ENCODE measurements at places on chromosomes 7 and 10.
A peak's percentile ranks its signal among the peaks of the same experiment; 100 is the strongest.

DNA sequence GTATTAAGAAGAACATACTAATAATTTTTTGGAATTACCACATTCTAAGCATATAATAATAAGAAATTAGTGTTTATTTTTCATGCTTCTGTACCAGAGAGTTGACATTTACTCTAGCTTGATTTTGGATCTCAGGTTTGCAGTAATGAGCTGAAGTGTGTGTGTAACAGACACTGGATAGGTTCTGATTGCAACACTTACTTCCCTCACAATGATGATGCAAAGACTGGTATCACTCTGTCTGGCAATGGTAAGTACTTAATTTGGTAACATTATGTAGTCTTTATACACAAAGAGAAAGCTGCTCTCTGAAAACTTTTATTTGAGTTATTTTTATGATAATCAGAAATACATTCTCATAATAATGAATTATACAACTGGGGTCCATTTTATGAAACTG lies 54.1 kb downstream of the SRI start:
- no peak for DNase-seq

- no peak for DNase-seq
These were observed 434.3 kb upstream of the SEMA3D start for GRCh38 chr7:85620936-85621685.

DNA sequence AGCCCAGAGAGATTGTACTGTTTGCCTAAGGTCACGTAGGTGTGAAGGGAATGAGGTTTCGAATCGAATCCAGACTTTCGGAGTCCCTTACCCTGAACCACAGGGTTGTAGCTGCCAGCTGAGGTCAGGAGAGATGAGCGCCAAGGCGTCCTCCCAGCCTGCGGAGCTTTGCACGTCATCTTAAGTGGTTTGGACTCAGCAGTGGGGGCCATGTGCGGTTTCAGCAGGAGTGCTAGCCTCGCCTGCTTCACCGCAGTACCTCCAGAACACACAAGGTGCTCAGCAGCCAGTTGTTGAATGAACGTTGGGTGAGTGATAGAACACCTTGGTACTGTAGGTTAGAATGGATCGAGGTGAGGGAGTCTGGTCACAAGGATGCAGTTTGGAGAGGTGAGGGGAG lies 74.9 kb upstream of the PPIF start:
- DNase-seq: no peak

DNA sequence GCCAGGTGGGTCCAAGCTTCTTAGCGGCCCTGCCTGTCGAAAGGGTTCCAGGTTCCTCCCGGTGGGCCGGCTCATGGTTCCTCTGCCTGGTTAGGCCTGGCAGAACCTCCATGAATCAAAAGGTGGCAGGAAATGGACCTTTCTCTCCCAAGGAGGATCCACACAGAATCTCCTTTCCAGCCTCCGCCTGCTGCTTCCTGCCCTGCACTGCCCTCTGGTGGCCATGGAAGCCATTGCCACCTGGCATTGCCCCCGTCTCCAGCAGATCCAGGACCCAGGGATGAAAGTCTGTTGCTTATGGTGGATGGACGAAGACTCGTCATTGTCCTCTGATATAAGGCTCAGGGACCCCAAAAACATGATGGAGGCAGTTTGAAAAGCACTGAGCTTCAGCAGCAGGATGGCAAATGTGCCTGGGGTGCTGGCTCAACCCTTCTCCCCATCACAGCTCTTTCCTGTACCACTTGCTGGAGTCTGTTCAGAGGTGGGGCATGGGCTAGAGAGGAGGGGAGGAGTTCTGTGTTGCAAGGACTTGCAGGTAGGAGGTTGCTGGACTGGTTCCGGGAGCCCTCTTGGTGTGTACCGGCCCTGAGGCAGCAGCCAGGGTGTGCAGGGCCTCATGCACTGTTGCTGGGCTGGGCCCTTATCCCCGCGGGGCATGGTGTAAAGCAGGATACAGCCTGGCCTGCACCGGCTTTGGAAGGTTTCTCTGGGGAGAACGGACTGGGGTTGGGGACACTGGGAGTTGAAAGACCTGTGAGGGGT lies 11.3 kb upstream of the INMT start:
- peak; percentile 79 for DNase-seq

- DNase-seq: peak; percentile 67
These were observed 45.0 kb downstream of the TNS3 start for GRCh38 chr7:47536661-47537611.

- no peak for DNase-seq
These were observed 19.5 kb downstream of the TAX1BP1 start for GRCh38 chr7:27759491-27759890.

DNA sequence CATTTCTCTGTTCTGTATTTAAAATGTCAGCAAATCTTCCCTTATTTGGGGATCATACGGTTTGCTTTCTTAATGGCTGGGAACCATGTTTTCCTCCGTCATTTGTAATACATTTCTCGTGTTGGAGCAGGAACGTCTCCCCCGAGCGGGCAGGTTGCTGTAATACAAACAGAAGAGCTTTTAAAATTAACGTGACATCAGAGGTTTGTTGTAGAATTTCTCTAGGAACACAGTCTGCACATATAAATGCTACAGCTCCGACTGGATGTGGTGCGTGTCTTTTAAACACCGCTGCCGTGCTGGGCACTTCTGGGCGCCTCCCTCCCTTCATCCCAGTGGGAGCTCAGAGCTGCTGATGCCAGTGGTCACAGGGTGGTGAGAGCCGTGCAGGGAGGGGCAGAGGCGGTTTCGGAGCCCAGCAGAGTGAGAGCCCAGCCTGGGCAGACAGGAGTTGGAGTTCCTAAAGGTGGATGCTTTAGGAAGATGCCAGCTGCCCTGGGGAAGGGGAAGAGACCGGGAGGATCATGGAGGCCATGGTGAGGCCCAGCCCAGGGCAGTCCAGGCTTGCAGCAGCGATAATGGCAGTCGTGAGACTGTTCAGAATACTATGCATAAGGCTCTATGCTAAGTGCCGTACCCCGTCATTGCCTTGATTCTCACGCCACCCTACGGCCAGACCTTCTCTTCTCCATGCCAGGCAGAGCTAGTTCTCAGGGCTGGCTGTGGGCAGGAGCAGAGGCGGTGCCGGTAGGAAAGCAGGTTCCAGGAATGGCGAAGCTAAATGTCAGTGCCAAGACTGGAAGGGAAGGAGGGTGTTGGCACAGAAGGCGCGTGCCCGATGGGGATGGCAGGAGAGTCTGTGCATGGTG lies 96.2 kb downstream of the GLRX3 start:
- peak; percentile 18 for DNase-seq

- no peak for DNase-seq
These were observed 124.0 kb downstream of the CNNM2 start for GRCh38 chr10:103042129-103042528.

GRCh38 chr7:121633186-121633585 lies 237.1 kb upstream of the FAM3C start:
- DNase-seq: no peak

GRCh38 chr7:94933256-94933990 lies 26.0 kb downstream of the PPP1R9A start:
- DNase-seq: no peak

GRCh38 chr7:141590666-141591065 lies 39.5 kb downstream of the AGK start:
- DNase-seq: no peak

- DNase-seq: no peak
These were observed 29.0 kb upstream of the IL6 start for GRCh38 chr7:22697876-22698606.

DNA sequence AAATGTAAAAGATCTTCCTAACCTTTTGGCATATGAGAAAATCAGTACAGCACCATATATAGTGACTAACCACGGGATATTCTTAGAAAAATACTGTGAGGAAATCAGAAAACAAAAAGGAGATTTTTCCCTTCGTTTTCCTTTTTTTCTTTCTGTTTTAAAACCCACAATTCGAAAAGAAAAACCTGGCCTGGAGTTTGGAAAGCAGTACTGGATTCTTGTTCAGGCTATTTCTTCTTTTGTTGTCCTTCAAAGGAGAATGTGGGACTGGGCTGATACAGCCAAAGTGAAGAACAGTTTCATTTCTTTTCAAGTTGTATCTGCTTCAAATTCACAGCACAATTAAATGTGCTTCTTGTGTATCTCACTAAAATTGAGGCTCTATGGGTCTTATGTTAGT lies 156.8 kb upstream of the PHYHIPL start:
- DNase-seq: no peak
